ENCODE measurements at places on chromosomes 3 and 15.

GRCh38 chr3:168581771-168582225, 486.1 kb upstream of the GOLIM4 start:
- no peak for DNase-seq

DNA sequence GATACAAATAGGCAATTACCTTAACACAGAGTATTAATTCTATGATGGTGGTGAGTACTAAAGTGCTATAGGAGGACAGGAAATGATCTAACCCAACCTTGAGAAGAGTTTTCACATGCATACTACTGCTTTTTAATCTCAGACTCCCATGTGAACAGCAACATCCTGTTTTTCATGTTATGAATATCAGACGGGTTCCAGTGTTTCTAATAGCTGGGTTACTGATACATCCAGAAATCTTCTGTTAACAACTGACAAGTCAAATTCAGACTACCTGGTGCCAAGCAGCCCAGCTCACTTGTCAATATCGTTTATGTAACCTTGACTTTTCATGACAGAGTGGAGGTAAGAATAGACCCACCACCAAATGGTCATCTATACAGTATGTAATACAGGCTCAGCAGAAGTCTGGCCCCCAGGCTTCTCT, 220.2 kb upstream of the COL8A1 start:
- DNase-seq: peak; percentile 50

DNA sequence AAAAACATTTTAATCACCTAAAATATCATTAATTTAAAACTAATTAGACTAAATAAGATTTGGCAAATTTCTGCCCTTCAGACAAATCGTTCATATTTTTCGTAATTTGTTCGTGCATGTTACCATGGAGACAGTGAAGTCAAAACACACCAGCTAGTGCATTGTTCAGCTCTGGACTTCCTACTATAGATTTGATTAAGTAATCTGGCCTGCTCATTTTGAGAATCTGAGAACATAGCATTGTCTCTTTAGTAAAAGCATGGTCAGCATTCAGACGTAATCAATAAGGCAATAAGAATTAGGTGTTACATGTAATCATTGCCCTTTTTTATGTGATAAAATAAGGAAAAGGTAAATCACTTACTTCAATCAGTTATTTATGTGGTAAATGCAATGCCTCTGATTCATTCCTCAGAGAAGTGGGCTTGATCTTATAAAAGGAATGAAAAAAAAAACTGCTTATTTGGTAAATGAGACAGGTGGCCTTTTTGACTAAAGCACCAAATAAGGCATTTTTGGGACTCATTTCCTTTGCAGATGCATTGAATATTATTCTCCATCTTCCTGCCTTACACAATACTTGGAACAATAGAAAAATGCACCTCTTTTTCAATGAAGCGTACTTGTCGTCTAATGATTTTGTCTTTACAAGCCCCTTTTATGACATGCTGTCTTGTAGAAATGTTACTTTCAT, 84.5 kb upstream of the FNDC3B start:
- DNase-seq: no peak

- peak; percentile 59 for DNase-seq
These were observed at the start of gene SLC35G2 for GRCh38 chr3:136818769-136819391. Gene SLC35G2 (plus strand): TSS chr3:136819126. CDS start chr3:136854461, 35,335 bp downstream.

- DNase-seq: no peak
These were observed 3.3 kb downstream of the CYP19A1 start for GRCh38 chr15:51335087-51335486.

GRCh38 chr15:93088200-93088980, 621 bp downstream of the RGMA start:
- peak; percentile 32 for DNase-seq

DNA sequence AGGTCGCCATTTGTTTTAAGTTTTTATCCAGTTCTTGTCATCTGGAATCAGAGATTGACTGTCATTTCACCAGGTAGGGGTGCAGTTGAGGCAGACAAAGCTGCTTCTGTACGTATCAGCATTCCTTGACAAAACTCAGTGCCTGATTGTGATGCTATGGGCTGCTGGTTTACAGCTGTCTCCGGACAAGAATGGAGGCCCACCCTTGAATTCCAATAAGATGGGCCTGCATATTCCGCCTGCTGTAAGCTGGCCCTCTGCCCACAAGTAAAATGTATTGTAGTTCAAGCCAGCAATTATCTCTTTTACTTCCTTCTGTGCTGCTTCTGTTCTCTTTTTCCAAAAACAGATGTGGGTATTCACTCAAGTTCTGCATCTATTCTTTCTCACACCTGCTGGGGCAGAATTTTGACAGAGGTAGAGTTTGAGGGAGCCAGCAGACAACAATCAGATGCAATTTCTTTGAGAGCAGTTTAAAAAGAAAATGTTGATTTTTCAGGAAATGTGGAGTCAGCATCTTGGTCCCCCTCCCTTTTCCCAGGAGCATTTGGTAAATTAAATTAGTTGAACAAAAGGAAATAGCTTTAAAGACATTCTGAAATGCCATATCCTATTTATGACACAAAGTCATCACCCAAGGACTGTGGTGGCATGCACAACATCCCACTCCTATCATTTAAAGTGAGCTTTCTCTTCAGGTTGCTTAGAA, 53.5 kb downstream of the IQCH start:
- no peak for DNase-seq

DNA sequence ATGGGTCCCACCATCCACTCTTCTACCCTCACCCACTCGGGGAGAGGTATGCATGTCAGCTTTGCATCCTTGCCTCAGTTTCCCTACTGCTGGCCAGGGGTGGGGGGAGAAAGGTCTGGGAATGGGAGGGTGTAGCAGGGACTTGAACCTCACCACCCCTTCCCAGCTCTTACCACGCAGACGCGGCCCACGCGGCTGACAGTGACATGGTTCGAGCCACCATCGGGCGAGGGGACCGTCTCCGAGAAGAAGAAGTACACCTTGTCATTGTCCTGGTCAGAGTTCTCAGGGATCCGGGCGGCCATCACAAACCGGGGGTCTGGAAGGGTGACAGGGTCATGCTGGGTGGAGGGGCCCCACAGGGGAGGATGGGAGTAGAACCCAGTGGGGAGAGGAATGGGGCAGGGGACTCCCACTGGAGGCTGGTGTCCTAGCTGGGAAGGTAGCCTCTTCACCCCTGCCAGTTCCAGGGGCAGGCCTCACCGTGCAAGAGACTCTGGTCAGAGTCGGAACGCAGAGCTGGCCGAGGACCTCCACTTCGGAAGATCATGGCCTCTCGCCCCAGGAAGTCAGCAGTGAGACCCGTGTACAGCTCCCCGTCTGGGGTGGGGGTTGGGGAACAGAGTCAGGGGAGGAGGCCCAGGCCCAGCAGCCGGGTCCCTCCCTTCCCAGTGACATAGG, 3.7 kb downstream of the SEMA3G start:
- no peak for DNase-seq
